Upper lobe of right lung (tissue), 1 donor: ENCODE measurements at places on chromosomes 13 and 19.
A peak's percentile ranks its signal among the peaks of the same experiment; 100 is the strongest.

DNA sequence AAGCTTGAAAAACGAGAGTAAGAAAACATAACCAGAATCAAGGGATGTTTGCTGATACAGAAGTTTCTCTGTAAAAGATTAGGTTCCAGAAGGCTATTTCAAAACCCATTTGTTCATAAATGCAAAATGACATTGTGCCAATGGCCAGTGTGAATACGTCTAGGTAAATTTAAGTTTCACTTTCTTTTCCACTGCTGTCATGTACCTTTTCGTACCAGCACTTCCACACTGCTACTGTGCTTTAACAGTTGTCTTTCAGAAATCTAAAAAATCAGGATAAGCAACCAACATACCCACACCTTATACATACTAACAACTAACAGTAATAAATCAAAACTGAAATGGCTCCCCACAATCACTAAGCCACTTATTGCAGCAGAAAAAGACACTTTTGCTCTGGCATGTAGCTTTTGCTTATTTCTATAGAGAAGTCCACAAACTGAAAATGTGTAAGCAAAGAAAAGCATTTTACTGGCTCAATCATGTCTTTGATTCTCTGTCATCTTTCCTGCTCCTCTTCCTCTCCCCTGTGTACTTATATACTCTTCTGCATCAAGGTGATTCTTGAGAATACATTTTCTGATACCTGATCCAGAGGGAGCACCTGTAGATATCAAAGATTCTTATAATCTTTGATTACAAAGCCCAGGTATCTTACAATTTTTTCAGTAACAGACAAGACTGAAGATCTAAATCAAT is 34.3 kb downstream of the ELF1 start:
- DNase-seq, result no peak

DNA sequence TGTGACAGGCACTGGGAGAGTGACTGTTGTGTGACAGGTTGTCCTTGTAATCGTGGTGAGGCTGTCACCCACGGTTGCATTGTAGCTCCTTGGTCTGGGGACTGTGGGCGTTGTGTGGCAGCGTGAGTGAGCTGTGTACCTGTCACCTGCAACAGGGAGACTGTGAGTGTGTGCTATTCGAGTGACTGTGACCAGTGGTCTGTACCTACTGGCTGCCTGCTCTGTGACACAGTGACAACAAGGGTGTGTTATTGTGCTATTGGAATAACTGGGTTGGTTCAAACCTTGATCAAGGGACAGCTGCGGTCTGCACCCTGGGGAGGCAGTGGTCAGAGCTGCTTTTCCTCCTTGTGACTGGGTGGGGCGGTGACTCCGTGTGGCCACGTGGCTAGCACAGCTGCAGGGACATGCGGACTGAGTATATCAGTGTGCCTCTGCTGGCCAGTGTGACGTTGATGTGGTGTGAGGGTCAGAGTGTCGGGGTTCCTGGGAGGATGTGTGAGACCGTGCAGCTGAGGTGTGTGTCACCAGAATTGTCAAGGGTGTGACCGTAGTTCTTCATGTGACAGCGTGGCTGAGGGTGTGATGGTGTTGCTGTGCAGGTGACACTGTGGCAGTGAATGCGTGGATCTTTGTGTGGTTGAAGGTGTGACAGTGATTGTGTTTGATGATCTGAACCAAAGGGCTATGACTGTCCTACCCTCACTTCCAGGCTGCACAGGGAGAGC is 10.1 kb upstream of the NFIX start:
- DNase-seq, result no peak

DNA sequence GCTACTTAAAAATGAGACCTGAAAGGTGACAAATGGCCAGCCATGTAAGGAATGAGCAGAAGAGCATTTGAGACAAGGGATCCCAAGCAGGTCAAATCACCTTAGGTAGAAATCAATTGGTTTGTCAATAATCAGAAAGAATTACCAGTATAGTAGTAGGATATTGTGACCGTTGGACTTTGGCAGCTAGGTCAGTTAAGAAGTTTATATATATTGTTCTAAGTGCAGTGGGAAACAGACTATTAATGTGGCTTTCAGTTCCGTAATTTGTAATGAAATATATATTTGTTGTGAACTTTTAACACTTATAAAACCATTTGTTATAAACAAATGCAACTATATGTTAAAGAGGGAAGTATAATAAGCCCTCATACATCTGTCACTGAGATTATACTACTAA is 807.9 kb upstream of the SPRY2 start:
- no peak for DNase-seq

DNA sequence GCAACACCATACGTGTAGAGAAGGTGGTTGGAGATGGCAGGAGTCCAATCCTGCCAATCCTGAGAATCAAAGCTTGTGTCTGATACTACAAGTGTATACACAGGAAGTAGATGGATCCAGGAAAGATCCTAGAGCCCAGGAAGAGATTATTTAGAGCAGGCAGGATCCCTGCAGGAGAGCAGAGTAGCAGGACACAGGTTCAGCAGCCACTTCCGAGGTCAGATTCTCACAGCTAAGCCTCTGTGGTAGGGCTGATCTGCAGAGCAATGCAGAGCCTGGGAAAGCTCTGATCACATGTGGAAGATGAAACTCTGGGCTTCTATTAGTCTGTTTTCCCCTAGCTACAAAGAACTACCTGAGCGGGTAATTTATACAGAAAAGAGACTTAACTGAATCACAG is 28.5 kb upstream of the ZNF331 start:
- DNase-seq, result no peak

DNA sequence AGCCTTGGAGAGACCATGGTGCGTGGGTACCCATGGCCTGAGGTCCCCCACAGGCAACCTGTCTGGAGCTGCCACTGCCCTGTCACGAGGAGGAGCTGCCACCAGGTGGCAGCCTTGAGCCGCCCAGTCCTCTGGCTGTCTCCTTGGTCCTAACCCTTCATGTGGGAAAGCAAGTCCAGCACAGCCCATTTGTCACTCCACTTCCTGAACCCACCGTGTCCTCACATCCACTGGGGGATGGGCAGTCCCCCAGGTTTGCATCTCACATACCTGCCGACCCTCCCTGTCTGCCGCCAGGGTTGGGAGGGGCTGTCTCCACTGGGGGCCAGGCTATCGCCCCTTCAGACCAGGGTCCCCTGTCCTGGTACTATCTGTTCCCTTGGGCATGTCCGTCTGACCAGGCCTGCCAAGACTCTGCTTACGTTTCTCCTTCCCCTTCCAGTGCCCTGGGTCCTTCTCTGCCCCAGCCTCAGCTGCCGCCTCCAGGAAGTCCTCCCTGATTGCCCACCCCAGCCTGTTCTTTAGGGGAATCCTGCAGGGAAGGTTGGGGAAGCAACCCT is 4.5 kb downstream of the FAM174C start:
- DNase-seq, result peak; percentile 92

DNA sequence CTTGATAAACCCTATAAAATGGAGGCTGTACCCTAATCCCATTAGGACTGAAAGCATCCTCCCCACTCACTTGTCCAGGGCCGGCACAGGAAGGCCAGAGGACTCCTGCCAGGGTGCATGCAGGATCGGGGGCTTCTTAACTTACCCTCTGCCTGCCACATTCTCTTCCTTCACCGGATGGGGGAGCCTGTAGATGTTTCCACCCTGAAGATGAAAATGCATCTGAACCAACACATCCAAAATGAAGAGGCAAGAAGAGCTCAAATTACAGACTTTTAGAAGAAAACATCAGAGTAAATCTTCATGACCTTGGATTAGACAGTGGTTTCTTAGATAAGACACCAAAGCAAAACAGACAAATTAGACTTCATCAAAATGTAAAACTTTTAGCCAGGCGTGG is 25.9 kb upstream of the NAPA start:
- peak; percentile 37 for DNase-seq

DNA sequence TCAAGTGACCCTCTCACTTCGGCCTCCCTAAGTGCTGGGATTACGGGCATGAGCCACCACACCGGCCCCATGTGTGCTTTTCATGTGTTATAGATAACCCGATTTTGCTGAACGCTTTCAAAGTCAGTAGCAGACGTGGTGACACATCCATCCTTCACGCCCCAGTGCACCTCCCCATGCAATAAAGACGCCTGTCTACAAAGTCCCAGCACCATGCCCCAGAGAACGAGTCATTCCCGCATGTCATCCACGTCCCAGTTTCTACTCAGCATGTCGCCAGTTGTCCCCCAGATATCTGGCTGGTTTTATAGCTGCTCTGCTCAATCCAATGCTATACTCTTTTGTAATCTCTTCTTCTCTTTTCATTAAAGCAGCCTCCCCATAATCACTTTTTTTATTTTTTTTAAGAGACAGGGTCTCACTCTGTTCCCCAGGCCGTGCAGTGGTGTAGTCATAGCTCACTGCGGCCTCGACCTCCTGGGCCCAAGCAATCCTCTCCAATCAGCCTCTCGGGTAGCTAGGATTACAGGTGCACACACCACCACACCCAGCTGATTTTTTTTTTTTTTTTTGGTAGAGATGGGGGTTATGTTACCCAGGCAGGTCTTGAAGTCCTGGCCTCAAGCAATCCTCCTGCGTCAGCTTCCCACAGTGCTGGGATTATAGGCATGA is 42.5 kb downstream of the DNM2 start:
- DNase-seq, result no peak

- no peak for DNase-seq
Measured at GRCh38 chr13:62418376-62418775, 1002.7 kb upstream of the PCDH20 start.

GRCh38 chr13:35765941-35766340 is 289.5 kb upstream of the MAB21L1 start:
- no peak for DNase-seq

GRCh38 chr19:1910177-1910576 is 5.0 kb downstream of the ADAT3 start:
- no peak for DNase-seq

DNA sequence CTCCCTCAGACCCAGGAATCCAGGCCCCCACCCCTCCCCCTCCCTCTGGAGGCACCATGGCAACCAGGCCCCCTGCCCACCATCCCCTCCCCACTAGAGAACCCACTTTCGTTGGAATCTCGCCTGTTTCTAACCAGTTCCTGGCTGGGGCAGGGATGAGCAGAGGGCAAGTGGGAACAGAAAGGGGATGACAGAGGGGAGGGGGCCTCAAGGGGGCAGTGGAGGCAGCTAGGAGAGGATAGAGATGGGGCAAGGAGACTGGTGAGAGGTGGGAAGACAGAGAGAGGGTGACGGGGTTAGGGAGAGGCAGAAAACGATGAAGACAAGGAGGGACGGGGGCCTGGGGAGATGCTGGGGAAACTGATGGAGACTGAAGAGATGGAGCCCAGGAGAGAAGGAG is 586 bp upstream of the C19orf81 start:
- no peak for DNase-seq

GRCh38 chr13:44566601-44567000 is 9.5 kb downstream of the TSC22D1 start:
- no peak for DNase-seq

DNA sequence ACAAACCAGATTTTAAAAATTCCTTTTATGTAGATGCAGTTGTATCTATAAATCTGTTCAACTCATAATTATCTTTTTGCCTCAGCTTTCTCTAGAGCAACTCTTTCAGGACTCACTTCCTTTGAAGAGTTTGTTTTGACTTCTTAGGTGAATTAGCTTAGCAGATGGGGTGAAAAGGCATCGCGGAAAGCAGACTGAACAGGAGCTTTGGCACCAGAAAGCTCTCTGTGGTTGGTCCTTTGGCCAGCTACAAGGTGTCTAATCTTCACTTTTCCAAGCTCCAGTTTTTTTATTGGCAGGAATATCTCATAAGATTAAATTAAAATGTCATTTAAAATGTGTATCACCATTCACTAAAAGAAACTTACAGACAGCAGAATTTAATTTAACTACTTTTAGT is 60.6 kb upstream of the KLF12 start:
- DNase-seq, result no peak

DNA sequence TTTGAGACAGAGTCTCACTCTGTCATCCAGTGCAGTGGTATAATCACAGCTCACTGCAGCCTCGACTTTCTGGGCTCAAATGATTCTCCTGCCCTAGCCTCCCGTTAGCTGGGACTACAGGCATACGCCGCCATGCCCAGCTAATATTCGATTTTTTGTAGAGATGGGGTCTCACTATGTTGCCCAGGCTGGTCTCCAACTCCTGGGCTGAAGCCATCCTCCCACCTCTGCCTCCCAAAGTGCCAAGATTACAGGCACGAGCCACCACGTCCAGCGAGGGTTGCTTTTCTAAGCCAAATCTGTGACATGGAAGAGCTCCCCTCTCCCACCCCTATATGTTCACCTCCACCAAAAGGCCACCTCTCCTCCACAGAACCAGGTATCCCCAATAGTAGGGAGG is 10.9 kb upstream of the ATF5 start:
- DNase-seq, result no peak

DNA sequence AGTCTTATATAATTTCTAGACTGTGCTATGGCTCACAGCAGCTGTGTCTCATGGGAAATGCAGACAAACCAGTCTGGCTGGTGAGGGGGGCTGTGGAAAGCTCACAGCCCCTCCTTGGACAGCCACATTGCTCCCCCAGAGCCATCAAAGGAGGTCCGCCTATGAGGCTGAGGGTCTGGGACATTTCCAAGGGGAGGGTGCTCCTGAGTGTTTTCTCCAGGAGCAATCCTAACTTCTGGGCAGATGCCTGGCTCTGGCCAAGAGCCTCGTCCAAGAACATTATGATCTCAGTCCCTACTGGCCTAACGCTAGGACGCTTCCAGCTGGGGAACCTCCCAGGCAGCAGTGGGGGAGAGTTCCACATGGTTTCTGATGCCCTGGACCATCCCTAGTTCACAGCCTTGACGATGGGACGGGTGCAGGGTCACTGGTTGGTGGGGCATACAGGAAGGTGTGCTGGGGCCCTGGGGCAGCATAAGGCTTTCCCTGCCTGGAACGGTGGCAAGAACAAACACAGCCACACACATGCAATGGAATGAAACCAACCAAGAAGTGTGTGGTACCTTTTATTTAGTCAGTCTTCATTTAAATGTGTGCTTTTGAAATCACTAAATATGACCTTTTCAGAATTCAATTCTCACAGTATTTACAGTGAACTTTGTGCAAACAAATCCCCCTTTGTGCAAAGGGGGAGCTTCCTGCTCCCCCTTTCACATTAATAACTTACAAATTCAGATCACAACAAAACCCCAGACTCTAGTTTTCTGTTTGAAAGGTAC is 60.6 kb downstream of the CDADC1 start:
- peak; percentile 78 for DNase-seq

DNA sequence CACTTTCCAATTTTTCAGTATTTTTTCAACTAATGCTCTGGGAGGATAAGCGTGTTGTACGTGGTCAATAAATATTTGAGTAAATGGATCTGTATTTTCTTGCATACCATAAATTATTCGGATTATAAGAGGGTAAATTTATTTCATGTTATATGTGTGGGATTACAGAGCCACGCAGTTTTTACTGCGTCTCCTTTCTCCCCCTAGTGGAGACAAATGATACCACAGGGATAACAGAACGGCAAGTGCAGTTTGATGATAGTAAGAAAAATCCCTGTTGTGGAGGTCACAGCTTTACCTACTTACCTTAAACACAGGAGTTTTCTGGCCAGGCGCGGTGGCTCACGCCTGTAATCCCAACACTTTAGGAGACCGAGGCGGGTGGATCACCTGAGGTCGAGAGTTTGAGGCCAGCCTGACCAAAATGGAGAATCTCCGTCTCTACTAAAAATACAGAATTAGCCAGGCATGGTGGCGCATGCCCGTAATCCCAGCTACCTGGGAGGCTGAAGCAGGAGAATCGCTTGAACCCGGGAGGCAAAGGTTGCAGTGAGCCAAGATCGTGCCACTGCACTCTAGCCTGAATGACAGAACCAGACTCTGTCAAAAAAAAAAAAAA is 16.8 kb downstream of the MBD3L2B start:
- no peak for DNase-seq
